T-cell (primary cell): ENCODE measurements at places on chromosomes 12 and 14.

GRCh38 chr12:93624595-93625294 is 52.3 kb downstream of the SOCS2 start:
- no peak for DNase-seq

- no peak for DNase-seq
These were observed 244.3 kb upstream of the NOVA1 start for GRCh38 chr14:26841920-26842741.

- DNase-seq: no peak
These were observed 80.4 kb downstream of the SUDS3 start for GRCh38 chr12:118456741-118457140.

GRCh38 chr14:59582161-59582560 is 5.5 kb upstream of the CCDC175 start:
- DNase-seq: no peak

GRCh38 chr14:86796221-86797074 is 1196.5 kb downstream of the GALC start:
- DNase-seq: no peak

DNA sequence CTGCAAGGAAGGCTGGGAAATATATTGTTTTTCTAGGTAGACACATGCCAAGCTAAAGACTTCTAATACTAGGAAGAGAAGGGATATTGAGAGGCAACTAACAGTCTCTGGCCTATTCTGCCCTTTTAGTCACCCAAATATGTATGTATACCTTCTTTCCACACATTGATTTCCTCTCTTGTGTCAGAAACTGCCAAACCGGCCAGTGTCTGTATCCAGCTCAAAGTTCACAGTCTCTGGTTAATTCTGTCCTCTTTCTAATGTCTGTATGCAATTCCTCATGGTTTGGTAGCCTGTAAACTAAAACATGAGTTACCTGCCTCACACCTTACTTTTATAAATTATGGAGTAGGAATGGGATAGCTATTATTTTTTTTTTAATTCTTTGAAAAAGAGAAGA is 25.2 kb upstream of the CPSF6 start:
- DNase-seq: no peak

- no peak for DNase-seq
These were observed 26.1 kb downstream of the SERPINA3 start for GRCh38 chr14:94638339-94638738.

GRCh38 chr12:57112492-57113294 is 1.5 kb upstream of the STAT6 start:
- no peak for DNase-seq

- DNase-seq: no peak
These were observed 40.4 kb downstream of the KICS2 start for GRCh38 chr12:64181430-64182291.

DNA sequence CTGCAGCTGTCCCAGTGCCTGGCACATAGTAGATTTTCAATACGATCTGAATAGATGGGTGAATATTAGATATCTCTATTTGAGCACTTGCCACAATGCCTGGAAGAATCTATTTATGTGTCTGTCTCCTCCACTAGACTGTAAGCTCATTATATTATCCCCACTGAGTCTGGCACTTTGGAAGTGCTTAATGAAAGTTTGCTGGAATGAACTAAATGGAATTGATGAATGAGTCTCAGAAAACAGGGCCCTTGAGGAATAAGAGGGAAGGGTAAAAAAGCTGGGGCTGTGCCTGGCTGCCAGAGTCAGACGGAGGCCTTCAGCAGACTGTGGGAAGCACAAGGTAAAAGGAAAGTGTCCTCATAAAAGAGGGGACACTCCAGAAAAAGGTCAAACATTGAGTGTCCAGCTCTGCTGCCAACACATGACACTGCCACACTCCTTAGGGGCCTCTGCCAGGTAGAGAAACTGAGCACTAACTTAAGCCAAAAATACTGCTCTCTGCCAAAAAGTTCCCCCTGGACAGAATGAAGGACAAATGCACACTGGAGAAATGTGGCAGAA is 39.3 kb downstream of the GLT8D2 start:
- DNase-seq: no peak

DNA sequence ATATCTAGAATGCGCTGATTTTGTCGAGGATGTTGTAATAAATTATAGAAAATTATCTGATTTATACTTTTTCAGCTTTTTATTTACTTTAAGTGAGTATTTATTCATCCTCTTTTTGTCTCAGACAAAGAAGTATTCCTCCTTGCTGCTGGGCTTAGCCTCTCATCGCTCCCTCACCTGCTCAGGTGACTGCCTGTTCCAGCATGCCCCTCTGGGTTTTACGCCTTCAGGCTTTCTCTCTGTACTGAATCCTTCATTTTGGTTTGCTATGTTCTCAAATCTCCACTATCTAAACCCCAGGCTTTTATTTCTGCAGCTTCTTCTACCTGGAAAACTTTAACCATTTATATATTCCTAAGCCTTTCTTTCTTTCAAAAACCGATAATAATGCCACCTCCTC is 1650.9 kb upstream of the SEL1L start:
- DNase-seq: no peak

GRCh38 chr12:106729611-106730010 is 44.9 kb upstream of the RIC8B start:
- no peak for DNase-seq

DNA sequence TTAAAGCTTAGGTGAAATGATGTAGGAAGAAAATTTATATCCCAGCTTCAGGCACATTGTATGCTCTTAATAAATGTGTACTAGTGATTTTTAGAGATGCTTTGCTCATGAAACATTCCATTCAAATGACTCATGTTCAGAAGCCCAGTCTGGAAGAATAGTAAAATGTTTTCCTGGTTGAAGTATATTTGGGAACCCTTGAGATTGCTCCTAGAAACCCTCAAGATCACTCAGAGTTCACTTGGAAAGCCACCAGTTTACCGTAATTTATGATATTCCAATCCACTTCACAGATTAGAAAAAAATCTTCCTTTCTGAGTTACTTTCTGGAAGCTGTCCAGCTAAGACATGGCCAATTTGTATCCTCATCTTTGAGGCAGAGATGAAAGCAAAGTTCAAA is 186.4 kb downstream of the SYT10 start:
- DNase-seq: no peak

- no peak for DNase-seq
These were observed 12.0 kb downstream of the PDE6H start for GRCh38 chr12:14984766-14985285.

DNA sequence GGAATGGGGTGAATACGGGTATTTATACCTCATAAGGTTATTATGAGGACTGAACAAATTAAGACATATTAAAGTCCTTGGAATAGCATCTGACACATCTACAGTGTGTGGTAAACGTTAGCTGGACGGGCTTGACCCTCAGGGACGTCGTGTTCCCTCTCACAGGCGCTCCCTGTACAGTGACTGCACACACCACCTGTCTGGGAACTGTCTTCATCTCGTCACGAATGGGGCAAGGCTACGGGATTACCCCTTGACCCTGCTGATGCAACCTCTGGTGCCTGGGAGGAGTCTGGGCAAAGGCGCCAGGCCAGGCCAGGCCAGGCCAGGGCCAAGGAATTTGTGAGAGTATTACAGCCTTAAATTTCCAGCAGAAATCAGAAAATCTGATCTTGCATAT is 191.1 kb downstream of the CALM1 start:
- DNase-seq: no peak

DNA sequence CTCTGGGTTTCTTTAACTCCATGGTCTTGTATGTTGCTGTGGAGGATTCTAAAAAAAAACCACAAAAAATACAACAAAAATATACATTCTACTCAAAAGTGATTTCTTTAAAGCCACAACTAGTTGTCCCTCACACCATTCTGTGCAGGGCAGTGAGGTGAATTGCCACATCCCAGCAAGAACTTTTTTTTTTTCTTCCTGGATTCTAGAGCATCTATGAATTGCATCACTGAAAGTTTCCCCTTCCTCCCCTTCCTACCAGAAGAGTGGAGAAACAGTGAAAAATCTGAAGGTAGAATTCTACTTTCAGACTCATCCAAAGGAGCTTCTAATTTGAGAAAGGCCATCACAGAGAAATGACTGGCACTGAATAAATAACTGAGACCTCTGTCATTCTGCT is 395.3 kb downstream of the AEBP2 start:
- DNase-seq: no peak

DNA sequence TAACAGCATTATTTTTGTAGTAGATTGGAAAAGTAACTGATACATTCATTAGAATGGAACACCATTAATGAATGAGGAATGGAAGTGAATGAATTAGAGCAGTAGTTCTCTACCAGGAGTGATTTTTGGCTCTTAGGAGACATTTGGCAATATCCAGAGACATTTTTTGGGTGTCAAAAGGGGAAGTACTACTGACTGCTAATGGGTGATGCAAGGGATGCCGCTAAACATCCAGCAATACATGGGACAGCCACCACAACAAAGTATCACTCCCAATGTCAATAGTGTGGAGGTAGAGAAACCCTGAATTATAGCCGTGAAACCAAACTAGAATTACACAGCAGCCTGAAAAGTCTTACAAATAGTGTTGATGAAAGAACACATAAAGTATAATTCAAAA is 1.5 kb downstream of the CHURC1 start:
- DNase-seq: no peak

DNA sequence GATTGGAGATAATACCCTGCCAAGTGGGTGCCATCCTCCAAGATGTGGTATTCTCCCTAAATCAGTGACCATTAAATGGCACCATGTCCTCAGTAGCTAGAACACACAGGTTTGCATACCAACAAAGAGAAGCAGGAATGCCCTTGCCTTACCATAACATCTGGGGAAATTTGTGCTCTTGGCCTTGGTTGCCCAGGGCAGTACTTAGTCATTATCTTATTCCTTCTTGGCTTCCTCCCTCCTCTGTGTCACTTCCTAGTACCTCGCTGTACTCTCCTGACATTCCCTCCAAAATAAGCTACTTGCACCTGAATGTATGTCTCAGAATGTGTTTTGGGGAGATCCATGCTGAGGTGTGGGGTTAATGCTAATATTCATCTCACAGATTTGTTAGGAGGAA is 43.4 kb downstream of the GPR65 start:
- no peak for DNase-seq

DNA sequence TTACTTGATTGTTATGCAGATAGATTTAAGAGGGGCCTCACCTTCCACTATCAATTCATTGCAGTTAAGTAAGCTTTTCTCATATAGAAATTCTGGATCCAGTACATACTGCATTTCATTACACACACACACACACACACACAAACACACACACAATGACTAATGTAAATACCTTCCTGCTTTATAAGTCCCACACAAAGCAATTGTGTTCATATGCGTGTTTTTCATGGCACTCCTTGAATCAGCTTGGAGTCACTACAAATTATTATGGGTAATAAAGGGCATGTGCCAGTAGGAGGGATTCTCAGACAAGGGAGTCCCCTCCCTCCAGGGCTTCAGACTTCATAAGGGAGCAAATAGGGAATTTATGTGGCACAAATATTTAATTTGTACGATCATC is 4.5 kb downstream of the MIPOL1 start:
- DNase-seq: no peak

DNA sequence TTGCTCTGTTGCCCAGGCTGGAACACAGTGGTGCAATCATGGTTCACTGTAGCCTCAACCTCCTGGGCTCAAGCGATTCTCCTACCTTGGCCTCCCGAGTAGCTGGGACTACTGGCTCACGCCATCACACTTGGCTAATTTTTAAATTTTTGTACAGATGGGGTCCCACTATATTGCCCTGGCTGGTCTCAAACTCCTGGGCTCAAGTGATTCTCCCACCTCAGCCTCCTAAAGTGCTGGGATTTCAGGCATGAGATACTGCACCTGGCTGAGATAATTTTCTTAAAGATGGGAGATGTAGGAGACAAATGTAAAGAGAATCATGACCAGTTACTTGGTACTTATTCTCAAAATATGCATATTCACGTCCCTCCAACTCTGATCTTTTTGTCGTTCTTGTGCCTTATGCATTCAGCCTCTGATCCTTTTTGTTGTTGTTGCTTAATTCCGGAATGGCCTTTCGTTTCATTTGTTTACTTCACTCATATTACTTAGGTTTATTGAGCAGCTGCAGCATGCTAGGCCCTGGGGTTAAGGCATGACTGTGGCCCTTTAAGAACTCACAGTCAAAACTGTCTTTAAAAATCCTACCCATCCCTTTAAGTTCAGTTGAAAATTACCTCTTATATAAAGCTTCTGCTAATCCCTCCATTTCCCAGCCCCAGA is 8.9 kb downstream of the RBMS2 start:
- no peak for DNase-seq

- DNase-seq: no peak
These were observed 4.0 kb upstream of the TESPA1 start for GRCh38 chr12:54988402-54989054.

- DNase-seq: no peak
These were observed 207.1 kb downstream of the ANO4 start for GRCh38 chr12:101001669-101002068.

- DNase-seq: no peak
These were observed 116.0 kb downstream of the CACNA1C start for GRCh38 chr12:2168808-2169207.

DNA sequence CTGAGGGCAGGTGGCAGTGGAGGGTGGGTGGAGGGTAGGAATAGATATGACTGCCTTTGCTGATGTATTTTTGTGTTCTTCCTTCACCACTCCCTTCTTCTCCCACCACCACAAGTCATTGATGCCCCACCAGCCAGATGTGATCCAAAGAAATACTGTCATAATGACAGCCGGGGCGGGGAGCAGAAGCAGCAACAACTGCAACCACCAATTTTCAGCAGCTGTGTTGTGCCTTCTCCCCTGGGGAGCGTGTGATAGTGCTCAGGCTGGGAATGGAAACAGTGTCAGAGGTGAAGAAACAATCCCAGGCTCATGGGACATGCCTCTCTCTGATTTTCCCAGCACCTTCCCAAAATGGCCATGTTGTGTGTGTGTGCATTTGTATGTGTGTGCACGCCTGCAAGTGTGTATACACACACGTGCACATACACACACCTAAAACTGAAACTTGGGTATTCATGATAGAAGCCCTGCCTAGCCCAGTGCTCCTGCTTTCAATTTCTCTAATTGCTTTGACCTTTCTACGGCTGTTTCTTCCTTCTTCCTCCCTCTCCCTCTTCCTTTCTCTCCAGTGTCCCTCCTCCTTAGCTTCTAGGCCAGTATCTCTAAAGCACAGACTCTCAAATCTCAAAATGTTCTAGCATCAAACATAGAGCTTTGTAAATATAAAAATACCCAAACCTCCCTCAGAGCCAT is 299.2 kb upstream of the FKBP4 start:
- DNase-seq: no peak

GRCh38 chr12:59500335-59500734 is 95.5 kb upstream of the SLC16A7 start:
- no peak for DNase-seq

DNA sequence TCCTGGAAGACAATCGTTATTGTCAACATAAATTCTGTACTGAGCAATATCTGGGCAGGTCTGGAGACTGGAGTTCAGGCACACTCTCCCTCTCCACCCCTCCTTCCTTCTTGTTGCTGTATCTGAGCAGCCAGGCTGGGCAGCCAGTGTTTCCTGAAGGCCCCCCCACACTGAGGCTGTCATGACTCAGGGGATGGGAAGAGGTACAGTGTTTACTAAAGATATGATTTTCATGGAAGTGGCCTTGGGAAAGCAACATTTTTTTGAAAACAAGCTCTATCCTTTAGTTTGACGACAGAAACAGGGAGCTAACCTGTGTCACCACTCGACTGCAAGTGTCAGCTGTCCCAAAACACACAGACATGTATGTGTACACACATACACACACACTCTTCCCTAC is 1485.4 kb upstream of the TMEM132C start:
- DNase-seq: no peak

GRCh38 chr12:78315028-78315427 is 484.3 kb downstream of the NAV3 start:
- DNase-seq: no peak
